ENCODE measurements at places on chromosomes 6 and 20. TPM values are rescaled to one million over a fixed set of nuclear protein-coding genes. Genes with fewer than 3 reads are reported as not detected.

The GPR6 gene
- not detected for total RNA-seq

The ZBTB12 gene
- total RNA-seq: 1.8 TPM

The JAG1 gene
- 8.2 TPM for total RNA-seq

The DEFB129 gene
- total RNA-seq: not detected

The RBBP8NL gene
- not detected for total RNA-seq

The SMOC2 gene
- not detected for total RNA-seq

DNA sequence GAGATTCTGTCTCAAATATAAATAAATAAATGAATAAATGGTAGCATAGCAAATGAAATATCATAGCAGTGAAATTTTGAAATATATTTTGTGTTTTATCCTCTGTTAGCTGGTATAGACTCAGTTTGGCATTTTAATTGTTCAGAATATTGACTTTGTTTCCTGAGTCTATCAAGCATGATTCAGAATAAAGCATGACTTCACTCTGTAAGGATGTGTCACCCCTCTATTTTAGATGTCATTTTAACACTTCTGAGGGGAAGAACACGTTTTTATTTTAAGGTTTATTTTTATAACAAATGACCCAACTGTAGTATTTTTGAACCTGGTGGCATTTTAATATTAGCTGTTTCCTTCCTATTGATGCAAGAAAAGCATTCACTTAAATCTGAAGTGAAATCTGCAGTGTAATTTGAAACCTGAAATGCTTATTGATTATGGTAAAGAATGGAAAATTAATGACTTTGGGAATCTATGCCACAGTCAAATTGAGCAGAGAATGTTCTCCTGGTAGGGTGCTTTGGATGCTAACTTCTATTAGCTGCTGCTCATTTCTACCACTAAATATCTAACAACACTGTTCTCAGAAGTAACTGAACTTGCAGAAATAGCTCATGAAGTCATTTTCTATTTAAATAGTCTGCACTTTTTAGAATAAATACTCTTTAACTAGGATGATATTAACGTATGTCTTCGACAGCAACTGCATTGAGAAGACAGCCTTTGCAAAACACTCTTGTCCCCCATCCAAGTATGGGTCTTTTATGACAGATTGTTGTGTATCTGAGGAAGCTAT is 114.2 kb downstream of the SOX4 start:
- DNase-seq: no peak

DNA sequence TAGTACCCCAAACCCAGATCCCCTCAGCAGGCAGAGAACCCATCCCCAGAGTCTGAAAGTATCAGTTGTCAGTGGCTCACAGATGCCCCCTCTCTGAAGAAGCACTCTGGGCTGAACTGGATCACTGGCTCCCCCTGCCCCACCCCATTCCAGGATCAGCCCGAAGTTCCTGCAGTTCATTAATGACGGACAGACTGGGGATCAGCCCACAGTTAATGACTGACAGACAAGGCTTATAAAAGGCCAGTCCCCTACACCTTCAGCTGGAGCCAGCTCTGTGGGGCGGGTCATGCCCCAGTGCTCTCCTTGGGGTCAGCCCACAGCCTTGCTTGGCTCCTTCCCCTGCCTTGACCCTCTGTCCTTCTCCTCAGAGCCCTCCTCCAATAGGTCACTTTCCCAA is 21.7 kb downstream of the KIAA1755 start:
- no peak for DNase-seq

GRCh38 chr6:84137051-84137375 is 90.4 kb downstream of the CEP162 start:
- DNase-seq: peak; percentile 83

GRCh38 chr6:26344658-26345057 is 20.3 kb upstream of the BTN3A2 start:
- DNase-seq: no peak

DNA sequence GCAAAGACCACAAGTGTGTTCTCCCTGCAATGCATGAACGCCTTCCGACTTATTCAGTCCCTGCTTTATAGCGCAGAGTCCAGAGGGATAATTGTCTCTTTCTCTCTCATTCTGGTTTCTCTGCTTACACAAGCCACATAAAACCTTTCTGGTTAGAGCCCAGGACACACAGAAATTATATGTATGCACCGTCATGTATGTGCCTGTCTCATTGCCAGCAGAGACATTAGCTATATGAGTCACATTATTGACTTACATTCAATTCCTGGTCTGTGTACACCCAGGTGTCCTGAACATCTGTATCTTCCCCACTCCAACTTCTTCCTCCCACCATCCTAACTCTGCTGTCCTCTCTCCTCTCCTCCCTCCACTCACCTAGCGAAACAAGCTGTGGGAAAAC is 44.0 kb downstream of the LRFN2 start:
- DNase-seq: no peak

- DNase-seq: no peak
Measured at GRCh38 chr20:14816471-14816870, 479.1 kb upstream of the FLRT3 start.

DNA sequence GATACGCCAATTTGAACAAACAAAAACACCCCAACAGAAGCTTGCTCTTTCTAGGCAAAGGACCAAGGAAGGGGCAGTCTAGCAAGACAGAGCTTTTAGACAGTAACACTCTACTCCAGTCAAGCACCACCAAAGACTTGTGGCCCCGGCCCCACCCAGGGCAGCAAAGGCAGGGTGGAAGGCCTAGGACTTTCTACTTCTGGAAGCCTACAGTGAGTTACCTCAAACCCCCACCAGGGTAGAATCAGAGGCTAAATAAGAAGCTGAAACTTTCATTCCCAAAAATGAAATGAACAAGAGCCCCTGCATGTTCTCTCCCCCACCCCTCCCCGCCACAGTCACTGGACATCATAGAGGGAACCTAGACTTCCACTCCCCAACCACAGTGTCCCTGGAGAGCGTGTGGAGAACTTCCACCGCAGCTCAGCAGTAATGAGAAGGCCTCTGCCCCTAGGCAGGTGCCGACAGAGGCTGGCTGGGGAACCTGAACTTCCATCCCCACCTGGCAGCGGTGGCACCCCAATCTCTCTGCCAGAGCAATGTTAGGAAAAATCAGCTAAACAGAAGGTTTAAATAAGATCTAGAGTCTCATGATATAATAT is 40.0 kb downstream of the KATNA1 start:
- DNase-seq: no peak

DNA sequence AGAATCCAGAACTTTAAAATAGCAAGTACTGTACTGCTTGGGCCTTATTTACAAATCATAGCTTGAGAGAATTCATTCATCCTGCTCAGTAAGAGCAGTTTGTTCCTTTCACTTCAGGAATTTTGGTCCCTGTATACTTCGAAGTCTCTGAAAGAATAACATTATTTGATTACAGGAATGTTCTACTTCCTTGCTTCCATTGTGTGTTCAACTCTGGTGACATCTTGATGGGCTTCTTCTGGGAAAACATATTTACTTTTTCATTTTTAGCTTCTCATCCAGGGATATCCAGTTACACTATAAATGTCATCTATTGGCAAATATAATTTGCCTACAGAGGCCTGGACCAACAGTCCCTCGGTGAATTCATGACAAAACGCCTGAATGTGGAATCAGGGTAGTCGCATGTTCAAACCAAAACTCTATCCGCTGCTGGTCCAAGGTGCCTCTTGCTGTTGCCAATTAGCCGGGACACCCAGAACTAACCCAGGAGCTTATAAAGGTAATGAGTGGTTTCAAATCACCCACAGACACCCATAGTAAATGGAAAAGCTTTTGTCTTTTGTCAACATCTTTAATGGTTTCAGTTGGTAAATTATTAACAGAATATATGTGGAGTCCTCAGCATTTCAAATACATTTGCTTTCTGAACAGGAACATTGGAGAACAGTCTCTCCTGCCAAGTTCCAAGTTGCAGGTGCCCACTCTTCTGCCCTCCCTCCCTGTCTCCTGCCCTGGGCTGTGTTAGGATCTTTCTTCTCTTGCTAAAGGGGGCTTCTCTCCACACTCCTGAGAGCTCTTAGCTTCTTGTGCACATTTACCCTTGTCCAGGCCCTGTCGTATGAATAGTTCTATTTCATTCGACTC is 162.5 kb upstream of the CITED2 start:
- no peak for DNase-seq

DNA sequence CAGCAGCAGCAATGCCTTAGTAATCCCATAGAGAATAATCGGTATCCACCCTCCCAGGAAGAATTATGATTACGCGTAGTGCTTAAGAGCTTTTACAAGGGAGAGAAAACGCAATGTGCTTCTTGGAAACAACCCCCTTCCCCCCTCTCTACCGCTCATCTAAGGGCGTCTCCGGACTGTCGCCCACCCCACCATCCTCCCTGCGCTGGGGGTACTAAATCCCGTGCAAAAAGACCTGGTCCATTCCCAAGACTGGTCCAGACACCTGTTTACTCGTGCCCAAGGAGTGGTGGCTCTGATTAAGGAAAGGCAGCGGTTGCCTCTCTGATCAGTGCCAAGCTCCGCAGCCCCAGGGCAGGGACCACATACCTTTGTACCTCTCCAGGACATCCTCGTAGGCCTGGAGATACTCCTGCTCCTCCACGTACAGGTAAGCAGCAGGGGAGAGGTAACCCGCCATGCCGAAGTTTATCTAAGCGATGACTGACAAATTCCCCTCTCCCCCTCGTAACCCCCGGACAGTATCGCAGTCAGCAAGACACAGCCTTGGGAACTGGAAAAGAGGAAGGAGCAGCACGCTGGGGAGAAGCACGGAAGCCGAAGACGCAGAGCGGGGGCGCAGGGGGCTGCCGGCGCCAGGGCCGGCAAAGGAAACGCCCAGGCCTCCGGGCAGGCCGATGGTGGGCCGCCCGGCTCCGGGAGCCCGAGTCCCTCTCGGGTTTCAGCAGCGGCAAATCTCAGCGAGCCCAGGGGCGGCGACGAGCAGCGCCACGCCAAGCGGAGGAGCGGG is 112.0 kb upstream of the BEND6 start:
- DNase-seq: no peak

GRCh38 chr6:75488033-75488432 is 5.6 kb downstream of the FILIP1 start:
- no peak for DNase-seq

DNA sequence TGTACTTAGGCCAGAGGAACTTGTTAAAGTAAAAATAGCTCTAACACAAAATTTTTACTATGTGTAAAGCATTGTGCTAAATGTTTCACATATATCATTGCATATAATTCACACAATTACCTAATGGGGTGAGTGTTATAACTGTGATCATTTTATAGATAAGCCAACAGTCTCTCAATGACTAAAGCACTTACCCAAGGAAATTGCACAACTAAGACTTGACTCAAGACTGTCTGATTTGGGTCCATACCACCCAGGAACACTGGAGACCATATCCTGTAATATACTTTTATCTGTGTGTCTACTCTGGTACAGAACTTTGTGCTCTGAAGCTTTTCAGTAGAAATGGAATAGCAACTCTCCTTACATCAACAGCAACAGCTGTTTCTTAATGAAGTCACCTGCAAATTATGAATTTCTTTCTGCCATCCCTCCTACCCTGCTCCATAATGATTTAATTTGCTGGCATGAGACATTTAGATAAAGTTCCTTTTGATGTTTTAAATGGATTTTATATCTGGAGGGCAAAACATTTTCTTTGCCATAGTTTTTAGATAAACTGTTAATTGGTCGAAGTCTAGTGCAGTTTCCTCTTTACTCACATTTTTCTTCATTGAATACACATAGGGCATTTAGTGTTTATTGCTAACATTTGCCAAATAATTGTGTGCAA is 47.5 kb downstream of the TSPYL4 start:
- no peak for DNase-seq

DNA sequence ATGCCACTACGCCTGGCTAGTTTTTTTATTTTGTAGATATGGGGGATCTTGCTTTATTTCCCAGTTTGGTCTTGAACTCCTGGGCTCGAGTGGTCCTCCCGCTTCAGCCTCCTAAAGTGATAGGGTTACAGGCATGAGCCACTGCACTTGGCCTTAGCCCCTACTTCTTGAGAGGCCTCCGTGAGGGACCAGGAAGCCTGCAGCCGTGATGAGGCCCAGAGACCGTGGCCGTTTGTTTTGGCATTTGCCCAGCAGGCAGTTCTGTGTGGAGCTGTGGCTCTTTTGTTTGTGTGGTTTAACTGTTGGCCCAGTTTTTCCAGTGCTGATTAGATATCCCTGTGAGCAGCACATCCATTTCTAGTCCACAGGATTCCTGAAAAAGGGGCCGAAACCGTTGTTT is 39.8 kb downstream of the SRSF3 start:
- DNase-seq: no peak

- no peak for DNase-seq
Measured at GRCh38 chr6:104506429-104506828, 353.3 kb downstream of the HACE1 start.
